ENCODE measurements at places on chromosomes 5 and 9.
A peak's percentile ranks its signal among the peaks of the same experiment; 100 is the strongest.

GRCh38 chr5:31453522-31453921 is 78.4 kb downstream of the DROSHA start:
- no peak for DNase-seq

DNA sequence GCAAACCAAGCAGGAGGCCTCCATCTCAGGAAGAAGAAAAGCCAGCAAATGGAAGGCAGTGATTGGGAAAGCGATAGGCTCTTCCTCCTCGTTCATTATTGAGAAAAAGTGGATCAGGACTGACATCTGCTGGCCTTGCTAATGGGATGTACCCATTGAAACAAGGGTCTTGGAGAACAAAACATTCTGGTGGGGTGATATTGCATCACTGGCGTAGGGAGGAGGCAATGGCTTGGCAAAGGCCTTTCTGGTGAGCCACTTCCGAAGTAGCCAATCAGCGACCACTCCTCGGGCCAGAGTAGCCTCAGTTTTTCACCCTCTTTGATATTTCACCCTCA is 86.7 kb upstream of the NFIB start:
- DNase-seq: peak; percentile 41

- DNase-seq: no peak
Measured at GRCh38 chr5:157369507-157369906, 90.5 kb upstream of the NIPAL4 start.

- no peak for DNase-seq
Measured at GRCh38 chr5:33037076-33037475, 326.0 kb downstream of the NPR3 start.

- DNase-seq: no peak
Measured at GRCh38 chr5:9054821-9055589, 490.9 kb downstream of the SEMA5A start.

DNA sequence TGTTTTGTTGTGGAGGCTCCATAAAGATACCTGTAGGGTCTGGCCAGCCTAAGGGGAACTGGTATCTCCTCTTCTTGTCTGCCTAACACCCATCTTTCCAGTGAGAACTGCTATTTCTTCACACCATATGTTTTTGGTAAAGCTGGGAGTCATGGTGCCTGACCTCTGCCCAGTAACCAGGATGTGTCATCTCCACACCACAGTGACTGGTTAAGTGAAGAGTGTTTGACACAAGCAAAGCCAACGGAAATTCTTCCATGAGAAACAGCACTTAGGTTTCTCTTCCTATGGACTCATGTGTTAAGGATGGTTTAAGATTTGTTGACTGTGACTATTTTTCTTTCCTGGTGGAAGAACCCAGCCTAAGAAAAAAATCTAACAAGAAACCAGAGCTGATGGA is 111.5 kb downstream of the HTR4 start:
- peak; percentile 69 for DNase-seq

GRCh38 chr5:72101828-72102227 is 5.4 kb upstream of the MAP1B start:
- peak; percentile 54 for DNase-seq

DNA sequence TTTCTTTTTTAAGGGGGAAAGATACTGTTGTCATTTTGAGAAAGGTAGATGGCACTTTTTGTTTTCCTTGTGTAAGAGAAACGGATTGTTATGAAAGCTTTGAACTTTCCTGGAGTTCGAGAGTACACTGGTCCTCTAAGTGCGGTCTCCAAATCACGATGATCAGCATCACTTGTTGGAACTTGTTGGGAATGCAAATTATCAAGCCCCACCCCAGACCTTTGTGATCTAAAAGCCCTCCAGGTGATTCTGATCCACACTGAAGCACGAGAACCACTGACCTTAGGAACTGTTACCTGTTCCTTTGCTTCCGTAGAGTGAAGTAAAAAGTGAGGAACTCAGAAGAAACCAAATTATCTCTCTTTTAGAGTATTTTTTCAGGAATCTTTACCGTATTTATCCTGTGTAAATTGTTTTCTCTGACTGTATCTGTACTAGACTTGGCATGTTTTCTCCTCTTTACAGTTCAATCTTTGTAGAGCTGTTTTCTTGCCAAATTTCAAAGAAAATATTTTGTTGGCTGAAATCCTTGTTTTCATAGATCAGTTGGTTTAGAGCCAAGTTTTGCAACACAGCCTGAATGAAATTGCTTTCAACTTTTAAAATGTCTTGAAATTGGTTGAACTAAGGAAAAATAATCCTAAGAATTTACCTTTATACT is 4.0 kb downstream of the MAT2B start:
- peak; percentile 52 for DNase-seq

- no peak for DNase-seq
Measured at GRCh38 chr5:37370550-37370863, 399 bp downstream of the NUP155 start.

DNA sequence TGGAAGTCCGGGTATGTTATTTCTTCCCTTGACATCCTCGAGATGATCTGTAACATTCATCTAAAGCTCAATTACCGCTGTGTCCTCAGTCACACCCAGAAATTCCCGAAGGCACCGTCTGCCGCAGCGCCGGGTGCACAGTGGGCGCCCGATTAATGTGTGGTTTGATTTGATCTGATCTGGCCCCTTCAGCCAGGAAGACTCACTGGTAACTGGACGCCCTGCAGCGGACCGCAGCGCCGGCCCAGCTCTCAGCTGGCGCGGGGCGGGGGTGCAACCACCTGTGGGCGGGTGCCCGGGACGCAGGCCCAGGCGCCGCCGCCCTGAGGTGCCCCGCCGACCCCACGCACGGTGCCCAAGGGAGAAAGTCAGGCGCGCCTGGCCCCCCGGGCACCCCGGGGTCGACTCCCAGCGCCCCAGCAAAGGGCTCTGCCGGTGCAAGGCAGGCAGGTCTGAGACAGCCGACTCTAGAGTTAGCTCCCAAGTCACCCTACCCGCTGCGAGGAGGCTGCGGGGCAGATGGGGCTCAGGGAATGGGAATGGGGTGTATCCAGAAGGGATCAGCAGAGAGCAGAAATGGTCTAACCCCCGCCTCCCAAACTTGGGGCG is 1.7 kb downstream of the EPB41L4B start:
- DNase-seq: no peak

- no peak for DNase-seq
Measured at GRCh38 chr5:178280631-178281030, 48.0 kb upstream of the PHYKPL start.

DNA sequence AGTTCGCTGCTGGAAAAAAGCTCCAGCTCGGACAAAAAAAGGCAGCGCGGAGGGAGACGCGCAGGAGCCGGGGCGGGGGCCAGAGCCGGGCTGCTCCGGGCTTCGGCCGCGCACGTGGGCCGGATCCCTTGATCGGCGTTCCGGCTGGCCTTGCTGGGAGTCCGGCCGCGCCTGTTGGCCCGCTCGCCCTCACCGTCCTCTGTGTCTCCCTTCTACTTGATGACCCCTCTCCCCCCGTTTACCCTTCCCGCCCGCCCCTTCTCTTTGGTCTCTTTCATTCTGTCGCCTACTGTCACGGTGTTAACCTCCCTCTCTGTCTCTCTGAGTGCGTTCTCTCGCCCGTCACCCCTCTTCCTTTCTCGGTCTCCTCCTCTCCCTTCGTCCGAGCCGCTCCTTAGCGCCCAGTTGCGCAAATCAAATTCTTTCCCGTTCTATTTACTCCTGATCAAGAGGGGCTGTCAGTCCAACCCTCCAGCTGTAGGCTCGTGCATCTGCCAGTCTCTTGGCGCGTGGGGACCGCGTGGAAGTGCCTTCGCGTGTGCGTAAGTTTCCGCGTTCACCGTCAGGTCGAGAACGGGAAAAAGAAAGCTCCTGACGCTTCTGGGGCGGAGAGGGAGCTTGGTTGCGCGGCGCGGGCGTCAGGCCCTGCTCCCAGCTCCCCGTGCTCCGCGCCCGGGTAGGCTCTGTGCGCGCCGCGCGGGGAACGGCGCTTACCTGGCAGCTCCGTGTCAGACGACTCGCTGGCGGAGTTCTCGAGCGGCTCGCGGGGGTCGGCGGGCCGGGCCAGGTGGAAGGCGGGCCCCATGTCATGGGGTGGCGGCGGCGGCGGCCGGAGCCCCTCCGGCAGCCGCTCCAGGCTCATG is 798 bp downstream of the PITX1 start:
- DNase-seq: peak; percentile 67

- DNase-seq: no peak
Measured at GRCh38 chr5:39273314-39273954, 54.1 kb upstream of the FYB1 start.

GRCh38 chr9:8428389-8428788 is 628.8 kb upstream of the DMAC1 start:
- no peak for DNase-seq

GRCh38 chr5:17327048-17327625 is 109.7 kb downstream of the BASP1 start:
- no peak for DNase-seq

- DNase-seq: no peak
Measured at GRCh38 chr5:94715768-94716167, 97.3 kb downstream of the SLF1 start.

DNA sequence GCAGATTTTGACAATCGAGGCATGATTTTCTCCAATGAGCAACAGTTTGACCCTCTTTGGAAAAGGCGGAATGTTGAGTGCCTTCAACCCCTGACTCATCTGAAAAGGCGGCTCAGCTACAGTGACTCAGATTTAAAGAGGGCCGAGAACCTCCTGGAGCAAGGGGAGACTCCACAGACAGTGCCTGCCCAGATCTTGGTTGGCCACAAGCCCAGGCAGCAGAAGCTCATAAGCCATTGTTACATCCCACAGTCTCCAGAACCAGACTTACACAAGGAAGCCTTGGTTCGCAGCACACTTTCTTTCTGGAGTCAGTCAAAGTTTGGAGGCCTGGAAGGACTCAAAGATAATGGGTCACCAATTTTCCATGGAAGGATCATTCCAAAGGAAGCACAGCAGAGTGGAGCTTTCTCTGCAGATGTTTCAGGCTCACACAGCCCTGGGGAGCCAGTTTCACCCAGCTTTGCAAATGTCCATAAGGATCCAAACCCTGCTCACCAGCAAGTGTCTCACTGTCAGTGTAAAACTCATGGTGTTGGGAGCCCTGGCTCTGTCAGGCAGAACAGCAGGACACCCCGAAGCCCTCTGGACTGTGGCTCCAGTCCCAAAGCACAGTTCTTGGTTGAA is 13.6 kb downstream of the PTPDC1 start:
- DNase-seq: peak; percentile 95

DNA sequence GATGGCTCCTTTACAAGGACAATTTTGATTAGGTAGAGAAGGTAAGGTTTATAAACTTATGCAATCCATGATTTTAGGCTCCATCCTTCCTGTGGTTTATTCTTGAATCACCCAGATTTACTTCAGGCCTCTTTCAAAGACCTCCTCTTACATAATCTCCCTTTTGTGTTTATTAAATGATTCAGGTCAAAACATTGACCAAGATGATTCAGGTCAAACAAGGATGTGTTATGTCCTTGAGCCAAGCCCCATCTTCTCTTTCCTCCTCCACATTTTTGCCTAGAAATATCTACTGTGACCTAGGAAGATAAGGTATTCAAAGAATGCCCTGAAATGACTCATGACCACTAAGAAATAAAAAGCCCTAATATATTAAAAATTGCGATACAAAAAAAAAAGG is 31.8 kb upstream of the TLR4 start:
- DNase-seq: peak; percentile 83

GRCh38 chr9:14323083-14323971 is 9.4 kb upstream of the NFIB start:
- DNase-seq: no peak

- DNase-seq: no peak
Measured at GRCh38 chr9:130842545-130842944, 7.5 kb downstream of the ABL1 start.

DNA sequence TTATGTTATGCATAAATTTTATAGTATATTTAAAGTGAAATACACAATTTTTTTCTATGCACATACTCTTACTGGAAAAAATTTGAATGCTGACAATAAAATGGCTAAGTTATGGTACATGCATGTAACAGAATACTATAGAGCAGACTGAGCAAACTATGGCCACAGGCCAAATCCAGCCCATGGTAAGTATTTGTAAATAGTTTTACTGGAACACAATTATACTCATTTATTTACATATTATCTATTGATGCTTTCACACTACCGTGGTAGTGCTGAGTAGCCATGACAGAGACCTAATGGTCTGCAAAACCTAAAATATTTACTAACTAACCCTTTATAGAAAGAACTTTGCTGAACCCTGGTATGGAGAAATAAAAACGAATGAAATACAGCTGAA is 45.7 kb downstream of the TEX10 start:
- DNase-seq: no peak

- no peak for DNase-seq
Measured at GRCh38 chr5:174392892-174393291, 331.5 kb upstream of the MSX2 start.

- DNase-seq: no peak
Measured at GRCh38 chr9:123776708-123777537, 153.0 kb downstream of the DENND1A start.

DNA sequence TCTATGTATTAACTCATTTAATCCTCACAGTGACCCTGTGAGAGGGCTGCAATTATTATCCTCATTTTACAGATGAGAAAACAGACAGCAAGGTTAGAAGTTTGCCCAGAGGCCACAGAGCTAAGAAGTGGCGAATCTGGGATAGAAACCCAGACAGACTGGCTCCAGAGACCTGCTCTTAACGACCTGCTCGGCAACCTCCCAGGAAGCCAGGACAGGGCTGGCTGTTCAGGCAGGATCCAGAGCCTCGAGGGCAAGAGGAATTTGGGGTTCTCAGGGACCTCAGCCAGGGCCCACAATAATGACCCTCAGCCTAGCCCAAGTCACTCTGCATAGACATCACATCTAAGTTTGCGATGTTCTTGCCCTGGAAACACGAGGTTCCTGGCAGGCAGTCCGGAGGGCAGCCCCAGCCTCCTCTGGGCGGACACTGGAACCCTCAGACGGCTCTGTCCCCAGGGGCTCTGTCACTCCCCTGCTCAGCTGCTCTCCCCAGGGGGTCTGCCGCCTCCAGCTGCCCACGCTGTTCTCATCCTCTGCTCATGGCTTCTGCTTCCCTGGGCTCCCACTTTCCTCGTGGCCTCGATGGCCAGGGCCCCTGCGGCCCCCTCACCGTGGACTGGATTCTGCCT is 138.5 kb upstream of the ERCC6L2 start:
- no peak for DNase-seq

DNA sequence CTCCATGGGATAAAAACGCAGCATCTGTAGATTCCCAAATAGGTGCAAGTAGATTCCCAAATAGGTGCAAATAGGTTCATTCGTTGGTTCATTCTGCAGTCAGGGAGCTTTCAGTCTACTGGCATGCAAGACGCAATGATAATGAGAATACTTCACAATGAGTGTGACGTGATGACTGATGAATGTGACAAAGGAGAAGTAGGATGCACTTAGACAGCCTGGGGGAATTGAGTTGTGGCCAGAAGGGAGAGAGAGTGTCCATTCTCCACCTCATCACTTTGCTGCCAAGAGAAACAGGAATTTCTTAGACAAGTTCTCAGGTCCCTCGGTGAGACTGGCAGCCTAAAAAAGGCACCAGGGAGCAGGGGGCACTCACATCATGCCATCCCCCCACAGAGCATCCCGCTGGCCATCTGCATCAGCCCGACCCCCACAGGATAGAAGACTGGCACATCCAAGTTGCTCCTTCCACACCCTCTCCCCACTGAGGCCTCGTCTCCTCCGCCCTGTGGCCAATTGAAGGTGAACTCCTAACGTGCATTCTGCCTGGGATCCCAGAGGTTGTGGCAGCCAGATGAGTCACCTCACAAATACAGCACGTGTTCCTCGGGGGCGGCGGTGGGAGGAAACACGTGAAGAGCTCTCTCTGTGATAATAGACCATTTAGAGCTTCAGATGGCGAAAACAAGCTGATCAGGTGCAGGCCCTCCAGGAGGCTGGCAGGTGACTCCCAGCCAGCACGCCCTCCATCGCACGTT is 19.9 kb upstream of the KCNIP1 start:
- DNase-seq: peak; percentile 48

Measured in EL (cell line).